ENCODE measurements at places on chromosomes 7 and 10.

DNA sequence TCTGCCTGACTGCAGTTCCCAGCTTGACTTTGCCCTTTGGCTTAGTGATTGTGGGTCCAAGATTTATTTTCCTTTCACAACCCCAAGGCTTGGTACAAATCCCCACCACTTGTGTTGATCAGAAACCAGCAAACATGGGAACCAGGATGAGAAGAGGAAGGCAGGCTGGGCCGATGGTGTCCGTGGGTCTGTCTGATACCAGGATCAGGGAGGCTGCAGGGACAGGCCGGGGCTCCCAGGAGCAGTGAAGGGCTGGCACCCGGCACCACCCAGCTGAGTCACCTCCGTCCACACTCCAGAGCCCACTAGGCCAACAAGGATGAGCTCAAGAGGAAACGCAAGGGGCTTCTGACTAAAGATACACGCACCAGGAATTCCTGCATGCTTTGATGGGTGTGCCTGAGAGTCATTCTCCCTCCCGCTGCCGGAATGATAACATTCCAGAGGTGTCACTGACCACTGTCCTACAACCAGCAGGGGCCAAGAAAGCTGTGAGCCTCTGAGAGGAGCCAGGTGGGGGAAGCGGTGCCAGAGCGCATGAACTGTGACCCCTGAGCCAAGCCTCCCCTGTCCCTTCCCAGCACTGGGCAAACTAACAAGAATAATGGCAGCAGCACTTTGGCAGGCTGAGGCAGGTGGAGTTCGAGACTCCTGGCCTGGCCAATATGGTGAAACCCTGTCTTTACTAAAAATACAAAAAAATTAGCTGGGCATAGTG is 29.2 kb upstream of the PROSER2 start:
- no peak for DNase-seq

DNA sequence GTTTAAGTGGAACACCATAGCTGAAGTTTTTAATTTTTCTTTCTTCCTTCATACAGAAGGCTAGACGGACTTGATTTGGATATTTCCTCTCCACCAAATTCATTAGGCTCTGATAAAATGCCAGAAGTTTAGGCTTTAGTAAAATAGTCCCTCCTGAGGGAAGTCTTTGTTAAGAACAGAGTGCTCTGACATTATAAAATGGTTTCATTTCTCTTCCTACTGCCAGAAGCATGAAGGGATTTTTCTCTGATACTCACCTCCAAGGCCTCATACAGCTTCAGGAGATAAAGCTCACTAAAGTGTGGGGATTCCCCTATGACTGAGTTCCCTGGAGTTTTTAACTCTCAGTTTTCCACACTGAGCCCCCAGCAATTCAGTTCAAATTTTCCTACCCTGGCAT is 1489.6 kb downstream of the REEP3 start:
- no peak for DNase-seq

DNA sequence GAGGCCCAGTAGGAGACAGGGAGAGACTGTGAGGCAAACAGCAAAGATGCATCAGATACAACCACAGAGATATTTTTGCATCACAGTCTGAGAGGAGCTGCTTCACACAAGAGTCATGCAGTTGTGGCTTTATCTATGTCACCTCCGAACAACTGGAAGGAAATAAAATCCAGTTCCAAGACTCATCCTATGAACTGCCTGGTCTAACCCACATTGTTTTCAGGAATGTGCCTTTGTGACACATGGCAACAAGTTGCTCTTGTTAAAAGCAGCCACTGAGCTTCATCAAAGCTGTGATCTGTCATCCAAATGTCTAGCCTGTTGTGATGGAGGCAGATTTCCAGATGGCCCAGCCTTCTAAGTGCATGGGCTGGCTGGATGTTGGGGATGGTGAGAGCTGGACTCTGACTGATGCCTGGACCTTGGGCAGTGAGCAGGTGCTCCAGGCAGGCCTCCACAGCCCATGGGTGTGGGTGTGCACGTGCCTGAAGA is 255.0 kb downstream of the BMPER start:
- DNase-seq = no peak

GRCh38 chr10:63757067-63757466 is 235.9 kb downstream of the REEP3 start:
- no peak for DNase-seq

- DNase-seq = no peak
These were observed 2.0 kb upstream of the ARPC1B start for GRCh38 chr7:99372275-99373090.

DNA sequence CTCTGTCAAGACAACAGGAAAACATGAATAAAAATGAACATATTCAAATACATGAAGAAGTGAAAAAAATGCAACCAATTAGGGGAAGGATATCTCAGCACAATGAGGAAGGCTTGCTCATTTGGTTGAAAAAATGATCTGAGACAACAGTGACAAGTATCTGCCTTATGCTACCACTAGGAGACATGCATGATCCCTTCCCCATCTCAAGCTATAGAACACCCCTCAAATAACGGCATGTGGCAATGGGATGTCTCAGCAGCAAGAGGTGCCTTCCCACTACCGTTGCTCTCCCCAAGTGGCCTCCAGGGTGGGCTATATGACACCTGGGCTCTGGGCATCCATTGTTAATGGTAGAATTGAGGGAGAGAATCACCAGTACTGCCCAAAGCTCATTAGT is 98.1 kb upstream of the RSU1 start:
- no peak for DNase-seq

DNA sequence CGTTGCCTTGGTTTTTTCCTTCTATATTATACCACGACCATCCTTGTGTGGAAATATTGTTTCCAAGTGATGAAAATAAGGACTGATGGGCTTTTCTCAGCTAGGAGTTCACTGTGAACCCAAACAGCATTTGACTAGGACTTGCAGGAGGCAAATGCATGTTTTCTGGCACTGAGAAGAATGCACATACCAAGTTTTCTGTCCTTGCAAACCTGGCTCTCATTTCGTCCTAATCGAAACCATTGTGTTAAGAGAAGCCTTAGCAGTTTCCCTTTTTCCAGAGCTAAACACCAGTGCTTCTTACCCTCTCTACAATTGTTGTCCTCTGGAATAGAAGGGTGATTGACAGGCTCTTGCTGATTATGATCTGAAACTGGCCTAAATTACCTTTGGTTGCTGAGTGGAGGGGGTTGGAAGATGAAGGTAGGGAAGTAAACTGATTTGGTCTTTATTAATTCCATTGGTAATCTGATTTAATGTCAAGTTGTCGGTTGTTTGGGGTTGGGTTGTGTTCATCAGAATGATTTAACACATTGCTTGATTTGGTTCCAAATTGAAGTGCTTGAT is 33.1 kb upstream of the ELMO1 start:
- no peak for DNase-seq

- DNase-seq = no peak
These were observed 44.8 kb downstream of the PRPF18 start for GRCh38 chr10:13631594-13631993.

GRCh38 chr7:110974441-110974840 is 116.5 kb upstream of the LRRN3 start:
- DNase-seq = no peak

- no peak for DNase-seq
These were observed 77.9 kb downstream of the GRB10 start for GRCh38 chr7:50704844-50705243.

DNA sequence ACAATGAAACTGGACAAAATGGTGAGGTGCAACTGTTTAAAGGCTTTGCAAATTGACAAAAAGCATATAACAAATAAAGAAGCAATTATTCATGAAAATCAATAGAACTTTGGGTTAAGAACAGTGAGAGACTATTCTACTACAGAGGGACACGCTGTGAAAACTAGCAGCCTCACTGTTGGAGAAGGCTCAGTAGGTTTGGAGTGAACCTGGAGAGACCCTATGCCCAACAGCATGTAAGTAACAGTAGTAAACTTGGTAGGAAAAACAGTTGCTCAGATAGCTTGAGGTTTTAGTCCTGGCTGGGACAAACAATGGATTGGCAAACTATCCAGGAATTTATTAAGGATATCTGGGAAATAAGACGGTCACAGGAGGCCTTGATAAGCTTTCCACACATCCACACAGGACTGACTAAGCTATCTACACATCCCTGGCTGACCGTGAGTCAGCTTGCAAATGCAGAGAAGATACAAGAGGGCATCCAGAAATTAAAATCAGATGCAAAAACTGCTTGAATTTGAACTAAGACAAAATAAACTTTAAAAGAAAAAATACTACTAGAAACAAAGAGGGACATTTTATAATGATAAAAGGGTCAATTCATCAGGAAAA is 15.9 kb downstream of the FAM149B1 start:
- DNase-seq = no peak

DNA sequence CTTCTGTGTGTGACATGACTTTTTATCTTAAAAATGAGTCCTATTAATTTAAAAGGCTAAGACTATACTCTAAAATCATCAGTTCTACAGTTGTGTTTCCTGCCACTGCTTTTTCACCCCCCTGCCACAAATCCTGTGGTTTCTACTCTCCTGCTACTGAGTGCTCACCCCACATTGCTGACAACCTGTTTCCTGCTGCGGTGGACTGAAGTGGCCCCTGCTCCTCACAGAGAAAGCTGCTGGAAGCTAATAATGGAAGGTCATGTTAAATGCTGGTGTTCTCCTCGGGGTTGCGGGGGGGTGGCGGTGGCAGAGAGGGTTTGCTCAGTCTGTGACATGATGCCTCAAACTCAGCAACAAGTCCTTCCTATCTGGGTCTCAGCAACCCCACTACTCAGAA is 113.2 kb upstream of the INHBA start:
- DNase-seq = no peak

GRCh38 chr7:37552030-37552429 is 103.4 kb upstream of the ELMO1 start:
- no peak for DNase-seq

DNA sequence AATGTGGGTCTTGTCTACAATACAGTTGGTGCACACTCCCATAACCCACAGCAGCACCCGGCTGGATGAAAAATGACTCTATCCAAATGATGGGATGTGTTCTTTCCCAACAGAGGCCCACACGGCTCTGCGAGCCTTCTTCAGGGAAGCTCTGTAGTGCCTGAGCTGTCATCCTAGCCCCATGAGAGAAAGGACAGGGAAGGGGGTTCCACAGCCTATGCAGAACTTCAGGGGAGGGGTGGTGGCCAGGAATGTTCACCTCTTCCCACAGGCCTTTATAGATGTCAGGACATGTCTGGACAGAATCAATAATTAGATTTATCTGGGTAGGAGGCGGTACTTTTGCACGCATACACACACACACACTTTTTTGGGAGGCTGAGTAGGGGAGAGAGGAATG is 109.0 kb downstream of the JCAD start:
- no peak for DNase-seq

DNA sequence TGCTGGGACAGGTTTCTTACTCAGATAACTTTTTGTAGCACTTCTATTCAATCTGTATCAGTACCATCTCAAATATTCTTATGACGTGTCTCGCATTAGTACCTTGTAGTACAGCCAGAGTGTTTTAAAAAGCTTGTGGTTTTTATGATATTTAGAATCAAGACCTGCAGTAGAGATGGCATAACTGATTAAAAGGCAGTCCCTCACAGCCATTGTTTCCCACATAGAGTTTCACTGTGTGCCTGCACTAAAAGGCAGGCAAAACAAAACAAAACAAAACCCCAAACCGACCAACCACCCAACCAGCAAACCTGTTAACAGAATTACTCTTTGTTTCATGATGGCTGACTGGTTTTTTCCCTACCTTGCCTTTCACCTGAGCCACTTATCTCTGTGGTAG is 221.3 kb upstream of the DGKB start:
- no peak for DNase-seq

- DNase-seq = no peak
These were observed 78.7 kb downstream of the FEZF1 start for GRCh38 chr7:122225874-122226273.

DNA sequence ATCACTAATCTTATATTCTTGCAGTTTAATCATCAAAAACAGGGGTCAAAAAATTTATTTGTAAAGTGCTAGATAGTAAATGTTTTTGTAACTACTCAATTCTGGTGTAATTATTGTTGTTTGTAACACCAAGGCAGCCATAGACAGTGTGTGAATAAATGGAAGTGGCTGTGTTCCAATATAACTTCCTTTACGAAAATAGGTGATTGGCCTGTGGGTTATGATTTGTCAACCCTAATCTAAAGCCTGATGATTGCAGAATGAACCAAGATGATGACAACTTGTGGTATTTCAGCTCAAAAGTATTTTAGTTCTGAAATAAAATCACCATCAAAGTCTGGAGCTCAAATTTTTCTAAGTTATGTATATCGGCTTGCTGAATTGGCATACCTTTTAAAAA is 34.4 kb upstream of the ETV1 start:
- no peak for DNase-seq
